ENCODE measurements at places on chromosomes 2 and 18. TPM values are rescaled to one million over a fixed set of nuclear protein-coding genes. Genes with fewer than 3 reads are reported as not detected.

DNA sequence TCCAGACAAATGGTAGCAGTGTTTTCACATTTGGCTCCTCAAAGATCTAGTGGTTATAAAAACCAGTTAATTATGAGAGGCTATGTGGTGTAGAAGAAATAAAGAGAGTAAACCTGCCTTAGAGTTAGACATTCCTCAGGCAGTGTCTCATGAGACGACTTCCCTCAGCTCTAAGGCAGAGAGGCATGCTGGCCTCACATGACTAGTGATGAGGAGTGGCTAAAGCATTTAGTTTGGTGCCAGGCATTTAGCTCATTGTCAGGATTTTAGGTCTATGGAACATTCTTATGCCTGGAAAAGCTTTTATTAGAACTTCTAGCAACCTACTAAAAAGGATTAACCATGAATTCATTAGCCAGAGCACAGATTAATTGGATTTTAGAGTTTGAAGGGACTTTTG is 90.3 kb downstream of the RPRM start:
- no peak for DNase-seq

GRCh38 chr2:120401275-120402066 is 55.5 kb downstream of the INHBB start:
- no peak for DNase-seq

Gene SGO2
- 7.8 TPM for polyA plus RNA-seq

Gene SSB
- polyA plus RNA-seq, result 124 TPM

Data from large intestine (tissue), 12 donors.